Activated naive CD8-positive, alpha-beta T cell treated with anti-CD3 and anti-CD28 coated beads, Interleukin-2, amount 10 ng/mL, durations not matched to agents 7 days and 5 days (primary cell): ENCODE measurements at places on chromosomes 2 and 18. TPM values are rescaled to one million over a fixed set of nuclear protein-coding genes. Genes with fewer than 3 reads are reported as not detected.

DNA sequence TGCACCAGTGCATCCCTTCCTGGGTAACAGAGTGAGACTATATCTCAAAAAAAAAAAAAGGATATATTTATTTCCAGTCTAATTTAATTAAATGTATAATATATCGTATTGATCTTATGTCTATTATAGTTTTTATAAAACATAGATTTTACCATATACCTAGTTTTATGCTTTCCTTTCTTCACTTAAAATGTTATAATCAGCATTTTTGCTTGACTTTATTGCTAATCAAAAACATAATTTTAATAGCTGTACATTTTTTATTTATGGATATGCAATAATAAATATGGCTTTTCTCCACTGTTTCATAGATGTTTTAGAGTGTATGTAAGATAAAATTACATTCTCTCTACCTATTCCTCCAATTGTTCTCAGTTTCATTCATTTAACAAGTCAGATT is 958.0 kb downstream of the EPHA4 start:
- no peaks in the 10 kb centered on the region for H3K4me1 ChIP-seq
- no peaks in the 10 kb centered on the region for H3K36me3 ChIP-seq
- no peak overlapping the region for H3K27ac ChIP-seq
- no peaks in the 10 kb centered on the region for H3K27me3 ChIP-seq
- no peak for DNase-seq

GRCh38 chr2:183416753-183417152 is 292.5 kb downstream of the NUP35 start:
- H3K4me1 ChIP-seq: no peaks in the 10 kb centered on the region
- DNase-seq: no peak
- H3K27ac ChIP-seq: no peak overlapping the region
- no peak overlapping the region for H3K4me3 ChIP-seq
- H3K27me3 ChIP-seq: no peaks in the 10 kb centered on the region
- no peaks in the 10 kb centered on the region for H3K36me3 ChIP-seq

GRCh38 chr2:120566331-120567035 is 169.2 kb upstream of the GLI2 start:
- DNase-seq: no peak
- H3K36me3 ChIP-seq: no peaks in the 10 kb centered on the region
- no peaks in the 10 kb centered on the region for H3K4me1 ChIP-seq
- no peaks in the 10 kb centered on the region for H3K27me3 ChIP-seq
- no peak overlapping the region for H3K27ac ChIP-seq

DNA sequence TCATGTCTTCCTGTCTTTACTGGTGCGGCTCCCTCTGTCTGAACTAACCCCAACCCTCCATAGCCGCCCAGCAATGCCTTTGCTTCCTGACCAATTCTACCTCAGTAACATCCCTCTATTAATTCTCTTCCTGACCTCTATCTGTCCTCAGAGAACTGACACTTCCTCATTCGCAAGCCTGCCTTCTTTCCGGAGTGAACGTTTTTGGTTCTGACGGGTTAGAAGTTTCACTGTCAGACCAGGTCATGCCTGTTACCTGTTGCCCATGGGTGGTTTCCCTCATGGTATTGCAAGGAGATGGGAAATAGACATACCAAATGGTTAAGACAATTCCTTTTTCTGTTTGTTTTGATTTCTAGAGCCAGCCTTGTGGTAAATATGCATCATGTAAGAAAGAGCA is 453.4 kb upstream of the SLC14A2 start:
- no peak overlapping the region for H3K4me3 ChIP-seq
- peaks cover 2% of the 10 kb centered on the region for H3K27me3 ChIP-seq
- no peak for DNase-seq
- no peaks in the 10 kb centered on the region for H3K4me1 ChIP-seq

DNA sequence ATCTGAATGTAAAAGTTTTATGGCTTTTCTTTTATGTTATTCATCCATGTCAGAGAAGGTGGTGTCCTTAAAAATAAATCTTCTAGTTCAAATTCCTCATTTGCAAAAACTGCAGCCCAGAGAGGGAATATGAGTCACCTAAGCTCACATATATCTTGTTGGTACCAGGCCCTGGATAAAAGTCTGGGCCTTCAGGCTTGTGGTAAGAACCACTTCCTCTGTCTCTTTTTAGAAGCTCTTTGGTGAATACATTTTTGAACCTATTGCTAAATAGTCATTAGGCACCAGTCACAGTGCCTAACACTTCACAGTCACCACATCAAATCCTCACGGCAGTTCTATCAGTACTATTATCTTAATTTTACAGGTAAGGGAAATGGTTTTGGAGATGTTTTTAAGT is 199.2 kb downstream of the KCNS3 start:
- H3K4me3 ChIP-seq: no peak overlapping the region
- H3K27ac ChIP-seq: no peak overlapping the region
- peaks cover 10% of the 10 kb centered on the region for H3K4me1 ChIP-seq
- DNase-seq: no peak
- H3K36me3 ChIP-seq: no peaks in the 10 kb centered on the region

Gene G6PC2
- not detected for total RNA-seq

DNA sequence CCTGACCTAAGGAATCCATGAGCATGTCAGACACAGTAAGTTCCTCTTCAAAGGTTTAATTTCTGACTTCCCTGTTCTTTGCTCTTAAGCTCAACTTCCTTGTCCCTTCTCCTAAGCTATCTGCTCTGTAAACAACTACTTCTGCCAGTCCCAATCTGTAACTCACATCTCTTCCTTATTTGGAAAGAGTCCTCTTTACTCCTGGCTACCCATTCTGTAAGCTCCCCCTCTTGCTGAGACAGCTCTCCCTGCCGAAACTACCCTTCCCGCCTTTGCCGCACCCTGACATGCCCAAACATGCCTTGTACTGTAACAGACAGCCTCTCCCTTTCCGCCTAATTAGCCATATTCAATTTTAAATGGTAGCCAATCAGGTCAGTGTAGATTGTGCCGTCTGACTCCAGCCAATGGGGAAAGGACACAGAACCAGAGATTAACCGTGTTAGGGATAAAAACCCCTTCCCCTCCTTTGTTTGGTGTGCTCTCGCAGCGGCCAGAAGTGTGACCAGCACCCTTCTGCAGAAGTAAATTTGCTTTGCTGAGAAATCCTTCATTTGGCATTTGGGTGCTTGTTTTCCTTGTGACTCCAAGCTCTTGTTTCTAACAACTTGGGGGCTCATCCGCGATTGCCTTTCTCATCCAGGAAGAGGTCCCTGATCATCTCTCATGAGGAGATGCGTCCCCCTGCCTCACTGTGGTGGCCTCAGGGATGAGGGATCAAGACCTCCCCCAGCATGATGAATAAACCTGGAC is 49.0 kb downstream of the PIAS2 start:
- H3K27me3 ChIP-seq: no peaks in the 10 kb centered on the region
- no peak overlapping the region for H3K4me3 ChIP-seq
- H3K4me1 ChIP-seq: peaks cover 13% of the 10 kb centered on the region
- H3K36me3 ChIP-seq: peaks cover 34% of the 10 kb centered on the region
- H3K27ac ChIP-seq: no peak overlapping the region
- no peak for DNase-seq

Gene ARHGAP28
- total RNA-seq: not detected

Gene TGFBRAP1
- total RNA-seq: 19.3 TPM

GRCh38 chr2:4556135-4556896 is 852.9 kb downstream of the DCDC2C start:
- no peaks in the 10 kb centered on the region for H3K27me3 ChIP-seq
- no peaks in the 10 kb centered on the region for H3K36me3 ChIP-seq
- no peaks in the 10 kb centered on the region for H3K4me1 ChIP-seq
- no peak for DNase-seq
- H3K27ac ChIP-seq: no peak overlapping the region

DNA sequence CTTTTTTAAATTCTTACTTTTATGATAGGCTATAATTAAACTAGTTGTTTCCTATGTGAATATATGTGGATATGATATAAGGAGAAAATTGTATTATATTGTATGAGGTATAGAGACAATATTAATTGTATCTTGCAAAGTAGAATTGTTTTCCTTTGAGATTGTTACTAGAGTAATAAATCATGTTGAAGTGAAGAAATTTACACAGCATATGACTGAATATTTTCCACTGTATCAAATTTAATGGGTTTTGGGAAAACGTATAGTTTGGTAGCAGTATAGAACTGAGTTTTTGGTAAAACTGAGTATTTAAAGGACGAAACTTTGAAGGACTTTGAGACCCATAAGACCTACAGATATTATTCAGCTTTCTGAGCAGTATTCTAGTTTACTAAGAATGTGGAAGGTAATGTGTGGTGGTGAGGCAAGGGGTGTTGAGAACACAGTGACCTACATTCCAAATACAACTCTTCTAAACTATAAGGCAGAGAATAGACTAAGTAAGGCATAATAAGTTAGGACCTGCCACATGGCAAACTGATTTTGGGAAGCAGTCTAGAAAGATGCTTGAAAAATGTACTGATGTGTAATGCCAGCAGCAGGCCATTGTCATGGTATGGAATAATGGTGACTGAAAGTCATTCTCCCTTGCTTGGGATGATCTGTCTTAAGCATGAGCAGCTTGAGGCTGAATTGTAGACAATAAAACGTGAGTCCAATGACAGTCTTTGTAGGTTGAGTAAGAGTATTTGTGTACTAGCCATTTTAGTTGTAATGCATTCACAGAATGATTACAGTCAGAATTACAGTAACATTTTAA is 29.6 kb downstream of the PKP4 start:
- DNase-seq: no peak
- H3K4me1 ChIP-seq: peaks cover 5% of the 10 kb centered on the region
- H3K27me3 ChIP-seq: no peaks in the 10 kb centered on the region
- H3K4me3 ChIP-seq: no peak overlapping the region

- no peaks in the 10 kb centered on the region for H3K36me3 ChIP-seq
- H3K27me3 ChIP-seq: peaks cover 6% of the 10 kb centered on the region
- H3K27ac ChIP-seq: no peak overlapping the region
- H3K4me1 ChIP-seq: no peaks in the 10 kb centered on the region
- no peak overlapping the region for H3K4me3 ChIP-seq
These were observed 128.6 kb downstream of the MSTN start for GRCh38 chr2:189933911-189934399.

GRCh38 chr2:26645762-26646161 is 4.6 kb upstream of the CIB4 start:
- H3K4me3 ChIP-seq: no peak overlapping the region
- H3K4me1 ChIP-seq: no peaks in the 10 kb centered on the region
- no peak for DNase-seq
- no peaks in the 10 kb centered on the region for H3K36me3 ChIP-seq
- H3K27me3 ChIP-seq: peaks cover 25% of the 10 kb centered on the region

DNA sequence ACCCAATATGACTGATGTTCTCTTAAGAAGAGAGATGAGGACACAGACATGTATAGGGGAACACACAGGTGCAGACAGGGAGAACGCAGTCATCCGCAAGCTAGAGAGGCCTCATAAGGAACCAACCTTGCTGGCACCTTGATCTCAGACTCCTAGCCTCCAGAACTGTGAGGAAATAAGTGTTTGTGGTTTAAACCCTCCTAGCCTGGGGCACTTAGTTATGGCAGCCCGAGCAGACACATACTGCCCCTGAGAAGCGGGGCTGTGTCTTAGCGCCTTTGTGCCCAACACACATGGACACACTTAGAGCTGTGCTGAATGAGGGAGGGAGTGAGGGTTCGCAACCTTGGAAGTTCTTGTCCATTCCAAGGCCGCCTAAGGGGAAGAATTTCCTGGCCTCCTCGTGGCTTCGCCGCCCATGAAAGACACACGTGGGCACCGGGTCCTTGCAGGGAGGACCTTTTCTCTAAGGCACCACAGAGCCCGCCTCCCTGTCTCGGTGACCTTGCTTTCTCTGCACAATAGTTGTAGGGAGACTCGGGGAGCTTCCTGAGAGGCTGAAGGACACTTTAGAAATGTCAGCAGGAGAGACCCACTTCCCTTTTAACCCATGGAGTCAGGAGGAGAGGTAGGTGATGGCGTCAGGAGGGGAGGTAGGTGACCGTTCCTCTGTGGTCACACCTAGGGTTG is 224.5 kb upstream of the HDAC4 start:
- peaks cover 3% of the 10 kb centered on the region for H3K4me1 ChIP-seq
- no peak for DNase-seq
- H3K4me3 ChIP-seq: no peak overlapping the region
- H3K27me3 ChIP-seq: peaks cover 5% of the 10 kb centered on the region
- no peak overlapping the region for H3K27ac ChIP-seq

Gene REG3A
- not detected for total RNA-seq

- H3K27me3 ChIP-seq: no peaks in the 10 kb centered on the region
- no peak overlapping the region for H3K4me3 ChIP-seq
- no peak for DNase-seq
- H3K27ac ChIP-seq: no peak overlapping the region
- H3K36me3 ChIP-seq: no peaks in the 10 kb centered on the region
- H3K4me1 ChIP-seq: no peaks in the 10 kb centered on the region
These were observed 135.8 kb downstream of the METTL8 start for GRCh38 chr2:171297956-171298355.

DNA sequence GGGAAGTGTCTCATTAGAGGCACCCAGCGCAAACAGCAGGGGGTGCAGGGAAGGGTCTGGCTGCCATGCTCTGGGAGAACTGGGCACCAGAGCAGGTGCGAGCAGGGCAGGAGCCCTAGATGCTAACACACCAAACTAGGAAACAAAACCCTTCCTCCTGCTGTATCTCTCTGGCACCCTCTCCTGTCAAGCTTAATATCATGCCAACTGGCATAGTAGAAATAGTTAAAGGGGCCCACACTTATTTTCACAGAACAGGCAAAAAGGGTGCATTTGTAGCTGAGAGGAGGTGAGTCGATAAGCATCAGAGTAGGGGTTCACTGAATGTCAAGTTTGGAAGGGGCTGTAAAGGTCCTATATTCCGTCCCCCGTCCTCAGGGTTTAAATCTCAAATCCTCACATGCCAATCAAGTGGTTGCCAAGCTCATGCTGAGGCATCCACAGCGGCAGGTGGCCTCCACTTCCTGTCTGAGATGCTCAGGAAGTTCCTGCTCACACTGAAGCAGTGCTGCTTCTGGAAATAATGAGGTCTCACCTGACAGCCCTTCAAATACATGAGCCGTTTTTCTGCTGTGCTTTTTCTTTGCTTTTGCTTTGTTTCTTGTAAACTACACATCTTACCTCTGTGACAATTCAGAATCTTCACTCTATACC is 14.9 kb upstream of the ACKR3 start:
- H3K4me3 ChIP-seq: peak overlapping the region; percentile 14
- H3K36me3 ChIP-seq: peaks cover 68% of the 10 kb centered on the region
- DNase-seq: no peak
- no peaks in the 10 kb centered on the region for H3K27me3 ChIP-seq

- peaks cover 42% of the 10 kb centered on the region for H3K4me1 ChIP-seq
- H3K27me3 ChIP-seq: peaks cover 27% of the 10 kb centered on the region
- no peak overlapping the region for H3K27ac ChIP-seq
- peaks cover 2% of the 10 kb centered on the region for H3K36me3 ChIP-seq
- no peak overlapping the region for H3K4me3 ChIP-seq
These were observed 222.4 kb downstream of the BCL2 start for GRCh38 chr18:63097178-63097577.

Gene C1GALT1C1L
- total RNA-seq: not detected

GRCh38 chr18:25853691-25854433 is 236.6 kb downstream of the SS18 start:
- no peak overlapping the region for H3K4me3 ChIP-seq
- H3K4me1 ChIP-seq: no peaks in the 10 kb centered on the region
- no peak overlapping the region for H3K27ac ChIP-seq
- H3K27me3 ChIP-seq: no peaks in the 10 kb centered on the region
- no peaks in the 10 kb centered on the region for H3K36me3 ChIP-seq
